Fibroblast of skin of left quadriceps (primary cell): ENCODE measurements at places on chromosomes 2 and 18.

DNA sequence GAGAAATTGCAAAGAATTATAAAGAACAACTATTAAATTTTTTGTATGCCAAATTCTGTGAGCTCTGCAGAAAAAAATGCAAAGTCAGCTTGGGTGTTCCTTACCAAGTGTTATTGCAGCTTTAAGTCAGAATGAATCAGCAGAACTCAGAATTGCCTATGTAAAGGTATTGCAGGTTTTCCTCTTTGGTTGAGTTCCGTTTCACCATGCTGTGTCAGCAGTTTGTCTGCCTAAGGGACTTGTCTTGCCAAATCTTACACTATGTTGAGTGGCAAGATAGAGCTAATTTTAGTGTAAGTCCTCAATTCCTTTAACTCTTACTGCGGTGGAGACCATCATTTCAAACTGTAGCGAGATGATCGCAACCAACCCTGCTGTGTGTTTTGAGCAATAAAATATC, 38.8 kb downstream of the ADAM23 start:
- DNase-seq: no peak

DNA sequence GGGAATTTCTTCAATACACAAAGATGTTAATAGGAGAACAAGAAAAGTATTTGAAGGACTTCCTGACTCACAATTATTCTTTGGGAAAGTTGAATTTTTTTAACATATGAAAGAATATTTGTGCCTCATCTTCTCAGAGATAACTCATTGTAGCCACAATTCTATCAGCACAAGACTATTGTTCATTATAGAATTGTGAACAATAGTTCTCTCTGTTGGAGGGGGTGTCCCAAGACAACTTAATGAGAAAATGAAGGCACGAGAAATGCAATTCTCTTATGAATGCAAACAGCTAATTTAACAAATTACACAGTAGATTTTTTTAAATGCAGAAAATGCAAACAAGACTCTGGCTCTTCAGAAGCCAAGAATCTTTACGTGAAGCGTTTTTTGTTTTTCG, 157.0 kb downstream of the BARD1 start:
- no peak for DNase-seq

DNA sequence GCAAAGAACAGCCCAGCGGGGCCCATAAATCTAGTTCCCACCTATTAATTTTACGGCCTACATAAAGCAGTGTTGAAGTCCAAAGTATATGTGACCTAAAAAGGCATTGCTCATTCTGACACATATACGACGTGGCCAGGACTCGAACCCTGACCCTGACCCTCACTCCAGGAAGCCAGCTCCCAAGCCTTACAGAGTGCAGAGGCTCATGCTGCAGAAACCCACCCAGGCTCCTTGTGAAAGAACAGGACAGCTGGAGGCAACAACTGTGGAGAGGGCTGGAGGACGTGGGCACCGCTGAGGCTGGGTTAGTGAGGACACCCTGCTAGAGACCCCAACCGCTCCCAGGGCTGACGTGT, 221.6 kb downstream of the CYP26B1 start:
- peak; percentile 24 for DNase-seq

DNA sequence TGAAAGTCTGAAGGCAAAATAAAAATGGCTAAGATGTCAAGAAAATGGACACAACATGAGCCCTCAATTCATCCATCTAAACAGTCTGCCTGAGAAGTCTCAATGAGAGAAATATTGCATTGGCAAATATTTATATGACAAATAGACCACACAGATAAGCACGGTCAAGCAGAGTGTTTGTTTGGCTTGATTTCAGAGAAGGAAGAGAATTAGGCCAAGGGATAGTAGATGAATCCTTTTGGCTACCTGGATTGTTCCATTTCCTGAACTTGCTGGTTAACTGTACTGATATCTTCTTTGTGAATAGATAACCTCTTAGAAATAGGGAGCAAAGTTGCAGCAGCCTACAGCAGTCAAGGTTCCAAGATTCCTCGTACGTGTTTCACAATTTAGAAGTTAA, 129.6 kb downstream of the RBMS1 start:
- no peak for DNase-seq

DNA sequence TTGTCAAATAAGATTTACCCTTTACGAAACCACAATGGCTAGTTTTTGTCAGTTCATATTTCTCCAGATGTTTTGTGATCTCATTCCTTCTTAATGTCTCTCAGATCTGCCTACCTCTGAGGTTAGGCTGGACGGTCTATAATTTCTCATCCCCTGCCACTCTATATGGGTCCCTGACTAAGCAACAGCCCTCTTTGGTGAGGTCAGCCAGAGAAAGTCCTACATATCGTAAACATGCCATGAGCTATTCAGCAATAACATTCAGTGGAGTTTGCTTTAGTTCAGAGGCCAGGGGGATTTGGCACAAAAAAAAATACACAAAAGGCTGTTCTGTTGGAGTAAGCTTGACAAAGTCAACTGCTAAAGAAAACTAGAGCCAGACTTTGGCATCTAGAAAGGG, 192.1 kb upstream of the NCKAP5 start:
- peak; percentile 91 for DNase-seq

DNA sequence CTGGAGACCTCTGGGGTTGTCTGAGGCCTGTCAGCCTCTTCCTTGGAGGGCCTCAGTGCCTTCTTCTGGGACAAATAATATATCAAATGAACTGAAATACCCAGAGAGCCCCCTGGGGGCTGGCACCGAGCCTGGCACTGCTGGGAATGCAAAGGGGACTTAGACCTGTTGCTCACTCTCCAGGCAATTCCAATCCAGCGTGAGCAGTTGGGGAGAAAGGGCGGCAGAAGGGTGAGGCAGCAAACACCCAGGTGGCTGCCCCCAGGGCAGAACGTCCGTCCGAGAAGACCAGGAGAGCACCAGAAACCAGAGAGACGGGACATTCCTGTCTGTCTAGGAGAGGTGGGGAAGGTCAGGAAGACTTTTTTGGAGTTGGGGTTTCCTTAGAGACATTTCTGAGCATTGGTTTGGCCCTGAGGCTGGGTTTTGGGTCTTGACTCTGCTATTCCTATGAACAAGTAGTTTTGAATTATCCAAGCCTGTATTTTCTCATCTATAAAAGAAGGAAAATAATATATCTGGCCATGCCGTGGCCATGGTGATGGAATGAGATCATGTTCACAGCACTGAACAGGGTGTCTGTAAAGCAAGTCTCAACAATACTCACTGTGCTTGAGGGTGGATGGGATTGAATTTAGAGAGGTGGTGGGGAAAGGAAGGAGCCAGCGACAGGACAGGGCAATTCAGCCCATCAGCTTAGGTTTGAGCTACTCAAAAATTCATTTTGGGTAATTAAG, 44.3 kb upstream of the ZBTB7C start:
- no peak for DNase-seq

DNA sequence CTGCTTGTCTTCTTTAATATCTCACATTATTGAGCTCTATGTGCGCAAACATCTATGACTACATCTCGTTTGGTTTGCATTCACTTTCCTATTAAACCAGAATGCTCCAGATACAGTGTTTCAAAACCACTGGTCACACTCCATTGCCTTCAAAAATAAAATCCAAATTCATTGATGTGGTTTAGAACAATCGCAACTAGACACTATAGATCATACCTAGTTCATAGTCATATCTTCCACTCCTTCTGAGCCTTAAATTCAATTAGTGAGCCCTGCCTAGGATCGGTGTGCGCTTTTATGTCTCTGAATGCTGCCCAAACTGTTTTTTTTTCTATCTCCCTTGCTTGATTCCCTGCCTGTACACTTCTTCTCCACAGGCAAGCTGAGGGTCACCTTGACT, 238.5 kb upstream of the RGPD4 start:
- DNase-seq: no peak
